Thymus (tissue), 14 donors: ENCODE measurements at places on chromosomes 6 and 20.

DNA sequence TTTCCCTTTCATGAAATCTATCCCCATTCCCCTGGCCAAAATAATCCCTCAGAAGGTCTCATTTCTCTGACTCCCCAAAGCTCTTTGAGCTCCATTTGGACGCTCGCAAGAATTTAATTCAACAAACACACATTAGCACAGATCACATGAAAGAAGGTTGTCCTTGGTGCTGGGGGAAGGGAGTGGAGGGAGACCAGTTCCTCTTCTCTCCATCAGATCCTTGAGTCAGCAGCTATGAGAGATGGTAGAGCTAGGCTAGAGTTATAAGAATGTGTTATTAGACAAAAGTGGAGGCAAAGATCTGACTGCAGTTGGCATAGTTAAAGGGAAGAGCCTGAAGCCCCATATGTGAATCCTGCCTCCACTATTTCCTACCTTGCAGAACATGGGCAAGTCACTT, 184.2 kb upstream of the CDYL start:
- DNase-seq = no peak

- no peak for DNase-seq
Measured at GRCh38 chr6:70474751-70475150, 61.4 kb downstream of the FAM135A start.

DNA sequence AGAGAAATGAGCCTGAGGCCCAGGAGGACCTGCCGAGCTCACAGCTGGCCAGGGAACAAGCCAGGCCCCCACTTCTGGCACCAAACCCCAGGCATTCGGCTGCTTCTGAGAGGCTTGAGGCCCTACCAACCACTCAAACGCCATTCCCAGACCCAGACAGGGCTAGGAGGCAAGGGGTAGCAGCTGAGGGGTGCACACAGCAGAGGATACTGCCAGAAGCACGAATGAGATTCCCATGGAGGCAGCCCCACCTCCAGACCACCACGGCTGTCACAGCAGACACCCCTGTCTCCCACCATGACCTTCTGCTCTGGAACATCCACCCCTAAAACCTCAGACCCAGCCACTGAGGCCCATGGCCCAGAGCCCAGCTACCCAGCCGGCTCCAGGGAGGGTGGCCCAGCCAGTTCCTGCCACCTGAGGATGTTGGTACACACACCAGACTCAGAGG, 36.1 kb downstream of the NTSR1 start:
- DNase-seq = no peak

GRCh38 chr20:15613530-15613929, 959.7 kb downstream of the KIF16B start:
- DNase-seq = no peak

GRCh38 chr20:38094373-38094891, 60.9 kb downstream of the RPRD1B start:
- no peak for DNase-seq

DNA sequence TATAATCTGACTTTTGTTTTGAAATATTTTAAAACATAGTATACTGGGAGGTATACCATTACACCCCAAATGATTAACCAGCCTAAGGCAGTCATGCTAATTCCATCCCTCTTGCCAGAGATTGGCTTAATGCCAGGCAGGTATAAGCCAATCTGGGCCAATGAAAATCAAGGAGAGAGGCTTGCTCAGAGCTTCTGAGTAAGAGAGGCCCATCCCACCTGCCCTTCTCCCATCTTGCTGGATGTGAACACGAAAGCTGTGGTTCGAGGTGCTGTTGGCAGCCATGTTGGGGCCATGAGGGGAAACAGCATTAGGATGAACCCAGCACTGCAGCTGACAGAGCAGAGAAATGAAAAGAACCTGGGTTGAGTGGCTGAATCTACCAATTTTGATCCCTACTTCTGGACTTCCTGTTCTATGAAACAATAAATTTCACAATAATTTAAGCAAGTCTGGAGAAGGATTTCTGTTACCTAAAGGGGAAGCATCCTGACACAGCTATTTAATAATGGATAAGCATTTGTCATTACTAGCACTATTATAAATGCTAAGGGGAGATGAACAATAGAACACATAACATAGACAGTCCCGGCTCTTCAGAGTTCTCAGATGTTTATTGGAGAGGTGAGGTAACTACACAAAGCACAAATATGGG, 152.3 kb downstream of the CDC5L start:
- DNase-seq = no peak

DNA sequence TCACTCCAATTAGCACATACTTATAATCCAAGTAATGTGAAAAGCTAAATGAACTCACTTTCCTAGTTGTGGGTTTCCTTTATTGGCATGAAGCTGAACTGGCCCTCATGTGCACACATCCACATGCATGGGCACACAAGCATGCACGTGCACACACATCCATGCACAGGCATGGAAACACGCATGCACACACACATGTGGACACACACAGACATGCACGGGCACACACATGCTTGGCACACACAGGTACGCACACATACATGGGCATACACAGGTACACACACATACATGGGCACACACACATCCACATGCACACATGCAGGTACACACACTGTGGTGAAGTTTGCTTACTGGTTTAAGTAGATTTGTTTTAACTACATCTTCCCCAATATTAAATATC, 23.8 kb downstream of the SYNDIG1 start:
- no peak for DNase-seq
